ENCODE measurements at places on chromosomes 12 and 14. TPM values are rescaled to one million over a fixed set of nuclear protein-coding genes. Genes with fewer than 3 reads are reported as not detected.

GRCh38 chr12:28164644-28165275 lies 25.5 kb upstream of the CCDC91 start:
- DNase-seq: no peak

Gene RPL10L
- total RNA-seq: not detected

Gene INSM2
- not detected for total RNA-seq

DNA sequence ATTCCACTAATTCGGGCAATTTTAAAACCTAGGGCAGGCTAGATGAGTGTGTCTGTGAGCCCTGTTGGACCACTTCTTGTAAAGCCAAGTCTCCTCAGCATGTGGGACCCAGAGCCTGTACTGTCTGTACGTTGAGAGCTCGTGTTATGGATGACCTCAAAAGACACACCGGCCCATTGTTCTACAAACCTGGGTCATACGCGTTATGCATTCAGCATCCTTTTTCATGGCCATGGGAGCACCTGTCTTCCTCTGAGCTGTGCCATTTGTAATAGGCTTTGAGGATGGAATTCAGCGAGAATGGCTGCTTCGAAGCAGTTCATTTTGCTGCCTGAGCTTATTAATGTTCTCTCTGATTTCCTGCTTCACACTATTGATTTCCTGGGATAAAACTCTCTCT lies 15.0 kb downstream of the WSCD2 start:
- DNase-seq: no peak

DNA sequence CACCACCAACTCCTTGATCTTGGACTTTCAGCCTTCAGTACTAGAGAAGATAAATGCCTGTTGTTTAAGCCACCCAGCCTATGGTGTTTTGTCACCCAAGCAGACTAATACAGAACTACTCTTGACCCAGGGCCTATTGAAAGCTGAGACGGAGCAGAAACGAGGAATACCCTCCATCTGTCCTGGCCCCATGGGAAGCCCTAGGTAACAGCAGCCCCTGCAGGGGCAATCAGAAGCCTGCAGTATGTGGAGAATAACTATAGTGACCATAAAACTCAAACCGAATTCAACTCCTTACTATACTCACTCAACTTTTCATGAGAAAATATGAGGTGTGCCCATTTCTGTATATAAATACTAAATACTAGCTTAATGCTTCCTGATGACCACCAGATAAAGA lies 307.4 kb downstream of the NUAK1 start:
- DNase-seq: no peak
